AG04449 (cell line): ENCODE measurements at places on chromosomes 1 and 21.

GRCh38 chr21:18244671-18245463 lies at the start of gene CHODL:
Gene CHODL, plus strand, starts transcription at chr21:18244833. Its CDS starts 391 bp downstream, at chr21:18245224.
- no peak for DNase-seq

GRCh38 chr1:157870490-157870889 lies 28.9 kb upstream of the CD5L start:
- no peak for DNase-seq

- no peak for DNase-seq
Observed at GRCh38 chr1:22711591-22712501, 1.2 kb downstream of the EPHB2 start.

DNA sequence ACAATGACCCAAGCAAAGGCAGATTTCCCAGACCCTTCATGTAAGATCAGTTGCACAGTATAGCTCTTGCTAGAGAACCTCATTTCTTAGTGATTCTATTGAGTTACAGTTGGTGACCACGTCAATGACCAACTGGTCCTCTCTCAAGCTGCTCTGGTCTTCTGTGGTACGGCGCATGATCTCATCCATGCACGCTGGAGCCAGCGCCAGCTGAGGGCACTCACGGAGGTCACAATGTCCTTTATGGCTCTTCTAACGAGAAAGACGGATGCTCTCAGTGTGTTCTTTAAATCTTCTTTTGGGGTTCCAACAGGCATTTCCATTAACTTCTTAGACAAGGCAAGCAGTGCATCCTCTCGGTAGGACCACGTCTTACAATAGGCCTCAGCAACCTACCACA lies 22.3 kb downstream of the CEP104 start:
- no peak for DNase-seq

- no peak for DNase-seq
Observed at GRCh38 chr1:15475752-15476314, at the start of gene CELA2B. Gene CELA2B, plus strand, starts transcription at chr1:15476104. Its CDS starts 22 bp downstream, at chr1:15476126.

DNA sequence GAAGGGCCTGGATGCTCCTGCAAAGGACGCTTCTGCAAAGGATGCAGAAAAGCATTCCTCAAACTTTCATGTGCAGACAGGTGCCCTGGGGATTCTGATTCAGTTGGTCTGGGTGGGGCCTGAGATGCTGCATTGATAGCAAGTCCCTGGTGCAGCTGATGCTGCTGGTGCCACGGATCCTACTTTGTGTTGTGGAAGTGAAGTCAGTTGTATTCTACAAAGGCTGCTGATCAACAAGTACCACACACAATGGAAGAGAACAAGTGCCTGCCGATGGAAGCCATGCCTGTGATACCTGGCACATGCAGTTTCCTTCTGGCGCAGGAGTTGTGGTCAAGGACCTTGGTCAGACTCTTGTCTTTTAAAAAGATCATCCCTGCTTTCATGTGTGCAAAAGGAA lies 478.8 kb downstream of the CAMTA1 start:
- DNase-seq: no peak

DNA sequence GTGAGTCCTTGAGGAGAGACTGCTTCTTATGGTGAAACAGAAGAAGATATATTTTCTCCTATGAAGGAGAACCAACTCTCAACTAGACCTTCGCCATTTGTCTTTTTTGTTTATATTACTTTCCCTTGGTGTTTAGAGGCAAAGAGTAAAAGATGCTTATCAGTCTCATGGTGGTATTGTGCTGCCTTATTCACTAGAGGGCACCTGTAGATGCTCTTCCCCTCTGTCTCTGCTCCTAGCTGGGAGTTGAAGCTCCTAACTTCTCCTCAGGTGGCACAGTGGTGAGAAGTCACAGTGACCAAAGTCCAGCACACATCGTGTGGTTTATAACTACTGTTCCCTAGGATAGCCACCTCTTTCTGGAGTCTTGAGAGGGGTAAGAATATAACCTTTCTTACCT lies 1359.6 kb downstream of the PLA2G4A start:
- DNase-seq: no peak

DNA sequence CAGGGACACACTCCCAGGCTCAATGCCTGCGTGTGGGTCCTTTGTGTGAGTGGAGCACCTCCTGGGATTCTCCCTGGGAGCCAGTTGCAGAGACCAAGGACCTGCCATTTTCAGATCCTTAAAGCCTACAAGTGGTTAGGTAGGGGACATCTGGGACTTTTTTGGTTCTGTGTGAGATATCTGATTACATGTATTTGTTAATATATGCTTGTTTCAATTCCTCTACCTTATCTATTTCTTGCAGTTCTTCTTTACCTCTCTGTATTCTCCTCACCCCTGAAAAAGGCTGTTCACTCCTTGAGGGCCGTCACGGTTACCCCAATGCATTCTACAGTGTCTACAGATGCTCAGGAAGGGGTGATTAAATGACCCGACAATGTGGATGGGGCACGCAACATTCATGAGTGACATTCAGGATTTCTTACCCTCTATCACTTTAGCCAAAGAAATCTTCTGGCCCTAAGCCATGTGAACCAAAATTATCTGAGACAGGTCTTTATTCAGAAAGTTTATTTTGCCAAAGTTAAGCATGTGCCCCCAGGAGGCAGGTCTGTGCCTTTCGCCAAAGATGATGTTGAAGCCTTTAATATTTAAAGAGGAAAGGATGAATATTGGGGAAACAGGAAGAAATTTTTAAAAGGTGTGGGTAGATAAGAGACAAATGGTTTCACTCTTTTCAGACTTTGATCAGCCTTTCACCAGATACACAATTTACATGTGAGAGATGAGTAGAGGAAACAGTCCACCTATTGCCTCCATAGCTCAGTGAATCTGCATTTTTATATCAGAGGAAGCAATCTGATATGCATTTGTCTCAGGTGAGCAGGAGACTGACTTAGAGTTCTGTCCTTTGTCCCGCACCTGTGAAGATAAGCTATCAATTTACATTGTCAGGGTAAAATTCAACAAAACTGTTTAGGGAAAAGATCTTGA lies 44.6 kb upstream of the MPZL1 start:
- no peak for DNase-seq

- DNase-seq: no peak
Observed at GRCh38 chr1:153752571-153753195, 22.5 kb upstream of the SLC27A3 start.

- DNase-seq: no peak
Observed at GRCh38 chr1:19057182-19057779, 100.8 kb upstream of the IFFO2 start.

GRCh38 chr1:200039849-200040474 lies 12.5 kb downstream of the NR5A2 start:
- DNase-seq: no peak

DNA sequence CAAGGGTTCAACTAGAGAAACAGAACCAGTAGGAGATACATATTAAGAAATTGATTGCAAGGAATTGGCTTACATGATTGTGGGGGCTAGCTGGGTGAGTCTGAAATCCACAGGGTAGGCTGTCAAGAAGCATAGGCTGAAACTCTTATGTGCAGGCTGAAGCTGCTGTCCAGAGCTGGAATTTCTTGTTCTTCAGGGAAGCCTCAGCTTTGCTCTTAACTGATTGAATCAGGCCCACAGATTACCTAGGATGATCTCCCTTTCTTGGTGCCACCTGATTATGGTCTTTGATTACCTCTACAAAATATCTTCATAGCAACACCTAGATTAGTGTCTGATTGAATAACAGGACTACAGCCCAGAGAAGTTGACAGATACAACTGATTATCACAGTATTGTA lies 22.5 kb upstream of the FRRS1 start:
- DNase-seq: no peak

DNA sequence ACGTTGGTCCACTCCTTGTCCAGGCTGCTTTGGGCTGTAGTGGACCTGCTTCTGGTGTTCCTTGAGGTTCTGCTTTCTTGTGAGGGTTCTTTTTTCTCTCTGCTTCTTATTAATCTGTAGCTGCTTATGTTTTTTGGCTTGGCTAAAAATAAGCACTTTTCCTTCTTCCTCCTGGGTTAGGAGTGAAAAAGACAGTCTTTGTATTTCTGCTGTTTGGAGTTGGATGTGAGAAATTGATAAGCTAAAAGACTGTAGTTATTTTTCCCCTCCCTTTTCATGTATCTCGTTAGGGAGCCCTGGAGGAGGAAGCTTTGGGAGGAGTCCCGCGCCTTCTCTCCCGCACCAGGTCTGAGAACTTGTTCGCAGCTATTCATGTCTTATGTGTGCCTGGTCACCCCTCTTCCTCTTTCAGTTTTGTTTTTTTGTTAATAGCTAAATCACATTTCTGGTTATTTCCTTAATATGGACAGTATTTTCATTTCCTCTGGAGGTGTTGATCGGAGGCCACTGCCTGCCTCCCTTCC lies 79.0 kb downstream of the GALNT2 start:
- no peak for DNase-seq

DNA sequence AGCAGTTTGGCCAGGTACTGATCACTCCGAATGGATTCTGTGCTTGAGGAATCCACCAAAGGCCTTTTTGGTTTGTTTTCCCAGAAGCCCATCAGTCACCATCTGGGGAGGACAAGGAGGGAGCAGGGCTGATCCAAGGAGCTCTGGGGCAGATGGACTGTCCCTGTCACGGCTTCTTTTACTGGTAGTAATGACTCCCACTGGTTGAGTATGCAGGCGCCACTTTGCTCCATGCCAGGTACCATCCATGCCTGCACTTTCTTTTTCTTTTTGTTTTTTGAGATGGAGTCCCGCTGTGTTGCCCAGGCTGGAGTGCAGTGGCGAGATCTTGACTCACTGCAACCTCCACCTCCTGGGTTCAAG lies 101.7 kb downstream of the UBIAD1 start:
- DNase-seq: no peak

- DNase-seq: no peak
Observed at GRCh38 chr1:36982709-36983108, 51.6 kb downstream of the GRIK3 start.

DNA sequence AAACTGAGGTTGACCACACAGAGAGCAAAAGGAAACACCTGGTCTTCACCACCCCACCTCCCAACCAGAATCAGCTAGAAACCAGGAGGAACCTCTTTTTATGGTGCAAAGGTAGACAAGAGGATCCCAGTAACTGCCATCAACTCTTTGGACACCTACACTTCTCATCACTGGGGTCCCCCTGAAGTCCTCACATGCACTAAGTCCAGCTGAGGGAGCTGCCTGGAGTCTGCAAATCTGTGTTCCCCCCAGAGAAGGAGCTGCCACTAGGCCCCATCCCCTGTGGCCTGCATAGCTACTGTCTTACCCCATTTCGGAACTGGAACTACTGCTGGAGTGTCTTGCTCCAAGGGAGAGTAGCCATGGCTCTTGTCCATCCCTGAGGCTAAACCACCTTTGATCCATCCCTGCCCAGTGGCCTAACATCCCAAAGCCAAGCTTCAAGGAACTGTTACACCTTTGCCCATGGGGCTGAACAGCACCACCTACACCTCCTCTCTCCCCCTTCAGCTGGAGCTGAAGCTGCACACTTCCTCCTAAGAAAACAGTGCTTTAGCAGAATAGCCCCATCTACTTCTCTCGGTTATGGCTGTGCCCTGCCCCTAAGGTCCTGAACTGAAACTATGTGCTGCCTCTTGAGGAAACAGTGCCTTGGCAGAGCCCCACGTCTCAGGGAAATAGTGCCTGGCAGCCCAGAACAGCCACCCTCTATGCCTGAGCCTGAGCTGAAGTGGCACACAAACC lies 85.4 kb upstream of the CD53 start:
- no peak for DNase-seq

DNA sequence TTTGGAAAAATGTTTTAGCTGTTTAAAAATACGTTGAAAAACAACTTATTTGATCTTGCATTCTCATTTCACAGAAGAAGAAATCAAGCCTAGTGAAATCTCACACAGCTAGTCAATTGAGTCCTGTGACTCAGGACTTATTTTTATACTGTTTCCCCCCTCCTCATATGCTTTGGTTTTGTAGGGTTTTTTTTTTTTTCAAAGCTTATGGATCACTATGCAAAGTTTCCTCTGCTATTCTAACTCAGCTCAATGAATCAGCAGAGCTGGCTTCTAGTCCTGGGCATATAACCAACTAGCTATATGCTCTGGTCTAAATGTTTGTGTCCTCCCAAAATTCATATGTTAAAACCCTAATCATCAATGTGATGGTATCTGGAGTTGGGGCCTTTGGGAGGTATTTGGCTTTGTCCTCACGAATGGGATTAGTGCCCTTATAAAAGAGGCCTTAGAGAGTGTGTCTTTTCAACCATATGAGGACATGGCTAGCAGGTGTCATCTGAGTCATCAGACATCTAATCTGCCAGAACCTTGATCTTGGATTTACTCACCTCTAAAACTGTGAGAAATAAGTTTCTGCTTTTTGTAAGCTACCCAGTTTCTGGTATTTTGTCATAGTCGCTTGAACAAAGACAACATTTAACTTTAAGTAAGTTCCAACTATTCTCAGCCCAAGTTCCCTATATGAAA lies 317.2 kb upstream of the C1orf87 start:
- no peak for DNase-seq

DNA sequence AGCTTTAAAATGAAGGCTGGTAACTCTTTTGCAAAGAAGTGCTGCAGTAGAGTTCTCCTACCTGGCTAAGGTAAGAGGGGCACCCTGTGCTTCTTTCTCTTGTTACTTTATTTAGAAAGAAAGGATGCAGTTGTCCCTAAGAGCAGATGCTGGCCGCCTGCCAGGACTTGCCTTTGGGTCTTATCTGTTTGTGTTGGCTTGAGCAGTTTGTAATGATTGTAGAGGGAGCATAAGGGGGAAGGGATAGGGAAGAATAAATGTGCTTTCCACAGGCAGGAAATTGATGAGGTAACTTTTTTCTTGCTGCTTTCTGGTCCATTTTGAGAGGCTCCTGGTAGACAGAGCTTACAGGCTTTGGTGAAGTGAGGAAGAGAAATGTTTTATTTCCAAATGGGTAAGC lies 229.6 kb downstream of the HHAT start:
- DNase-seq: no peak

- no peak for DNase-seq
Observed at GRCh38 chr1:31259746-31260145, 20.1 kb upstream of the NKAIN1 start.

DNA sequence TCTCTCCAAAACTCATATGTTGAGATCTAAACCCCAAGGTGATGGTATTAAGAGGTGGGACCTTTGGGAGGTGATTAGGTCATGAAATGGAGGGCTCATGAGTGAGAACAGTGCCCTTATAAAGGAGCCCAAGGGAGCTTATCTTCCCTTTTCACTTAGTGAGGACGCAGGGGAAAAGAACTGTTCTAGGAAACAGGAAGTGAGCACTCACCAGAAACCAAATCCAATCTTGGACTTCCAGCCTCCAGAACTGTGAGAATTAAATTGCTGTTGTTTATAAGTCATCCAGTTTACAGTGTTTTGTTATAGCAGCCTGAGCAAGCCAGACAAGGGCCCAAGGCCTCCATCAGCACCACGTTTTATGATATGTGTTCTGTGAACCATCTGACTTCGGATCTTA lies 60.3 kb upstream of the LRRC8D start:
- DNase-seq: no peak

GRCh38 chr1:110262846-110263631 lies 52.9 kb downstream of the KCNC4 start:
- no peak for DNase-seq

DNA sequence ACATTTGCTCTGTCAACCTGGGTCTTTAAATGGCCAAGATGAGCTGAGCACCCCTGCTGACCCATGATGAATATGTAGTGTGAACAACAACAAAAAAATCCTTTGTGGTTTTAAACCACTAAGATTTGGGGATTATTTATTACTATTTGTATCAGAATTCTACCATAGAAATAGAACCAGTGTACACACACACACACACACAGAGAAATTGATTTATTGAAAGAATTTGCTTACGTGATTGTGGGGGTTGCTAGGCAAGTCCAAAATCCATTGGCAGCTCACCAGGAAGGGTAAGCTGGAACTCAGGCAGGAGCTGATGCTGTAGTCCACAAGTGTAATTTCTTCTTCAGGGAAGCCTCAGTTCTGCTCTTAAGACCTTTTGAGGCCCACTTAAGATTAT lies 82.5 kb upstream of the MAP1LC3C start:
- DNase-seq: no peak
